Activated naive CD8-positive, alpha-beta T cell treated with anti-CD3 and anti-CD28 coated beads for 36 hours (primary cell): ENCODE measurements at places on chromosomes 5 and 9. TPM values are rescaled to one million over a fixed set of nuclear protein-coding genes. Genes with fewer than 3 reads are reported as not detected.

GRCh38 chr9:99947395-99947794 is 40.9 kb downstream of the STX17 start:
- DNase-seq: no peak

GRCh38 chr9:83062651-83063527 is at the start of gene RASEF:
Gene RASEF, minus strand, starts transcription at chr9:83063142. Its CDS starts 275 bp downstream, at chr9:83062867.
- peak; percentile 4 for DNase-seq

- no peak for DNase-seq
These were observed 76.6 kb upstream of the CACNA1B start for GRCh38 chr9:137801023-137801319.

DNA sequence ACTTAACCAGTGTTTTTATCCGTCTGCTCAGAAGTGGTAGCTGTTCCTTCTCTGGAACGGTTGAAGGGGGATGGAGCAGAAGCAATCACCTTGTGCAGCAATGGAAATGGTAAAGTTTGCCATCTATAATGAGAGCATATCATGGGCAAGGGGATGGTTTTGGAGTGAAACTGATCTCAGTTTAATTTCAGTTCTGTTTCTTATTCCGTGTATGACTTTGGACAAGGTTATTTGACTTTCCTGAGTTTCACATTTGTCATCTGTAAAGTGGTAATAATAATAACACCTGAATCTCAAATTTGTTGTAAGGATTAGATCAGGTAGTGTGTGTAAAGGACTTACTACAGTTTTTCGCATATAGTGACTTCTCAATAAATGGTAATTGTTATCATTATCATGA is 106.1 kb downstream of the PCSK1 start:
- no peak for DNase-seq

DNA sequence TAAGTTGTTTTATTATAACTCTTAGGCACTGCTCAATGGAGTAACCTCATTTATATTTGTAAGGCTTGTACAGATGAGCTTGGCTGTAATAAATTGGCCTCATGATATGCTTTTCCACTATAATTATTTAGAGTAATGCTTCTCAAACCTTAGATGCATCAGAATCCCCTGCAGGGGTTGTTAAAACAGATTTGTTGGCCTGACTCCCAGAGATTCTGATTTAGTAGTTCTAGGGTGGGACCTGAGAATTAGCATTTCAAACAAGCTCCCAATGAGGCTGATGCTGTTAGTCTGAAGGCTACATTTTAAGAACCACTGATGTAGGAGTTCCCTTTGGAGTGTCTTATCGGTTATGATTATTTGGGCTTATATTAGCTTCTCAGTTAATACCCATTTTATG is 38.2 kb upstream of the ARSB start:
- DNase-seq: no peak

- DNase-seq: no peak
These were observed 18.5 kb downstream of the OR2V1 start for GRCh38 chr5:181112476-181112875.

DNA sequence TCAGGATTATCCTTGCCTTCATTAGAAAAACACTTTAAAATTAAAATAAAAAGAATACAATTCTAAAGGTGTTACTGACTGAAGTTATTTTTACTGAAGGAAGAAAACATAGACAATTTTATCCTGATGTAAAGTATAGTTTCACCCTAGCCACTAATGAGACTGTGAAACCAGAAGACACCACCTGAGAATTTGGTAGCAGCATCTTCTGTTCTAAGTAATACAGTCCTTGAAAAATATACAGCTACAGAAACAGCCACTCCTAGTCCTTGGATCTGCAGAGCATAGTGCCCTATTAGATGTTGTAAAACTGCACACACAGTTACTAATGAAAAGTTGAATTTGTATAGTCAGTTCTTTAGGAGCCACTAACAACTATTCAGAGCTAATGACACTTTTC is 377.7 kb downstream of the PRR16 start:
- no peak for DNase-seq

DNA sequence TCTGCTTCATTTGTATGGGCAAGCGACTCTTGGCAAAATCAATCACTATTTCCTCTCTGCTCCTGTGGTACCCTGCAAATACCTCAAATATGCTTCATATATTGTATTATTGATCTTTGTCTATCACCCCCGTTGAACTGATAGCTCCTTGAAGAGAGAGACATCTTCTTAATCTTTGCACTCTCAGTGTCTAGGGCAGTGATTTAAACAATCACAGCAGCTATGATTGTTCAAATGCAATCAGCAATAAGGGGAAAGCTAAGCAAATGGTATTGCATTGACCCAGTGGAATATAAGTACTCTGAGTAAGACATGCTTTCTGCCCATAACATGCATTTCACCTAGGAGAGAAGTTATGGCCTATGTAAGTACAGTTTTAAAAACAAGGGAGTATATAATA is 90.2 kb downstream of the SUSD1 start:
- no peak for DNase-seq

GRCh38 chr5:173035904-173036707 is 20.0 kb upstream of the CREBRF start:
- peak; percentile 18 for DNase-seq

GRCh38 chr5:74056789-74057164 is 430.8 kb downstream of the ARHGEF28 start:
- no peak for DNase-seq

DNA sequence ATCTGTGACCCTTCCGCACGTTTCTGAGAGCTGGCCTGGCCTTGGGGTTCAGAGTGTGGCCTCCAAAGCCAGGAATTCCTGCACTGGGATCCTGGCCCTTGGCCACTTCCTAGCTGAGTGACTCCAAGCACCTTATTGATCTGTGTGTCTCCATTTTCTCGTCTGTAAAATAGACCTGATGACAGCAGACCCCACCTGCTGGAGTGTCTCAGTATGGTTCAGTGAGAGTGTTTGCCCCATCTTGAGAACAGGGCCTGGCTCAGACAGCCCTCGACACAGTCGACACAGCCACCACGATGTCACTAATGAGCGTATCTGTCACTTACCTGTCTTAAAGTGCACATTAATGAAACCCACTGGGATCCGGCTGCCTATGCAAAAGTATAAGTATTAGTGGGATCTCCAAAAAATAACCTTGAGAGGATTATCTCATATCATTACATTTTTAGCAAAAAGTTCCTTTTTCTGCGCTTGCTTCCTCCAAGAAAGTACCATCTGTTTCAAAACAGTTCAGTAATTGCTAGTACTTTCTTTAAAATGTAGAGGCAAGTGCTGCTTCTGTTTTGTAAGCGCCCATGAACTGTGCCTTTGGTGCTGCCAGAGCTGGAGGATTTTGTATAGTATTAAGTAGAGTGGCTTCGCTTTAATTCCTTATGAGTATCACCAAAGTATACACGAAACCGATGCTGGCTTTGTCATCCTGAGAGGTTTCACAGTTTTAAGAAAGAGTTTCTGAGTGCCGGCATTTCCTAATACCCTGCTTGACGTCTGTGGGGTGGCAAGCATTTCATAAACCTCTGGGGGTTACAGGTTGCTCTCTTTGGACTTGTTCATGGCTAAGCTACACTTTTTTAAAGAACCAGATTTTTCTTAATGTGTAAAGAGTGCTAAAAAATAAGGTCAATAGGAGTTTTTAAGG is 31.7 kb downstream of the UBE2QL1 start:
- DNase-seq: no peak

- DNase-seq: no peak
These were observed 10.2 kb downstream of the MVB12B start for GRCh38 chr9:126336736-126337325.

Gene CD14
- 0.42 TPM for total RNA-seq

Gene GZMA
- total RNA-seq: 0.66 TPM

Gene PLCXD3
- not detected for total RNA-seq

Gene BTNL9
- not detected for total RNA-seq

Gene PSD2
- not detected for total RNA-seq

Gene PRRC1
- total RNA-seq: 37.8 TPM

Gene C9orf50
- not detected for total RNA-seq

Gene ZNF883
- total RNA-seq: 1.9 TPM
